Renal pelvis (tissue), 12 donors: ENCODE measurements at places on chromosomes 16 and 17.
A peak's percentile ranks its signal among the peaks of the same experiment; 100 is the strongest.

DNA sequence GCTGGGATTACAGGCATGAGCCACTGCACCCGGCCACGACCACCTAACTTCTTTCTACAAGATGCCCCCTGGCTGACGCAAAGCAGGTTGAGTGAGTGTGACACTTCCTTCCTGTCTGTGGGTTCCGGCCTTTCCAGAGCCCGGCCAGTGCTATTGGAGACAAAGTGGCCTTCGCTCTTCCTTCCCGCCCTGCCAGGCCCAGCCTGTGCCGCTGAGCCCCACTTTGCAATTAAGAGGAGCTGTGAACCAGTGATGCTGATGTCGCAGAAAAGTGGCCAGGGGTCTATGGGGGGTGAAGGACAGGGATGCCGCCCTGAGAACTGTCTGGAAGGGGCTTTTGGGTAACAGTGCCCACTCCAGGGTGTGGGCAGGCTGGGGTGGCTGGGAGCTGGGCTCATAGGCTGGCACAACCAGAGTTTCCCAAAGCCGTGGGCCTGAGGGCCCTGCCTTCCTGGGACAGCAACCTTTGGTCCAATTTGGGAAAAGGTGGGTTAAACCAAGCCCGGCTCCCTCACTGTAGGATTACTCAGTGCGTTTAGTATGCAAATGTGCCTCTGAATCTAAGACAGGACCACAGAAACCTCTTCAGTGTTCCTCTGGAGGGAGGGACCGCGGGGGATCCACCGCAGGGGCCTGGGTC is 174.9 kb downstream of the SEC14L1 start:
- DNase-seq: no peak

- no peak for DNase-seq
These were observed 6.3 kb upstream of the NLRC3 start for GRCh38 chr16:3583303-3584038.

DNA sequence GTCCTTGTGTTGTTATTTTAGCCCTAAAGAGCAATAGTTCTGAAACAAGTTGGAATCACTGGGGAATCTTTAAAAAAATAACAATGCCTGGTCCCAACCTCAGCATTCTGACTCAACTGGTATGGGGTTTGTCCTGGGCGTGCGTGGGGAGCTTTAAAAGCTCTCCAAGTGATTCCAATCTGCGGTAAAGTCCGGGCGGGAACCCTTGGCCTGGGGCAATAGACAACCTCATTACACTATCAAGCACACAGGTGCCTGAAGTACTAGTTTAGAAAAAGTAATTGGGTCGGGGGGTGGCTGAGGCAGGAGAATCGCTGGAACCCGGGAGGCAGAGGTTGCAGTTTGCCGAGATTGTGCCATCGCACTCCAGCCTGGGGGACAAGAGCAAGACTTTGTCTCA is 4.4 kb downstream of the STX8 start:
- no peak for DNase-seq

DNA sequence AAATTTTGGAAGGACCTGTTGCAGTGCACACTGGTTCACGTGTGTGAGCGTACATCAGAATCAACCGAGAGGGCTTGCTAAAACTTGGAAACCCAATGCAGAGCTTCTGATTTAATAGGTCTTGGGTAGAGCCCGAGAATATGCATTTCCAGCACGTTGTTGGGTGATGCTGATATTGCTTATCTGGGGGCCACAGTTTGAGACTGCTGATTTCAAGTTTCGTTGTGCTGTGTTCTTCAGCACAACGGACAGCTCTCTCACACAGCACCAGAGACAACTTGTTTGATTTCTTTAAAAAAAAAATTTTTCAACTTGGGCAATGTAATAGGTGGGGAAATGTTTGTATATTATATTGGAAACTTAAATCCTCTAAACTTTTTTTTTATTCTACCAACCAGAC is 9.4 kb downstream of the OR4D2 start:
- DNase-seq: no peak

DNA sequence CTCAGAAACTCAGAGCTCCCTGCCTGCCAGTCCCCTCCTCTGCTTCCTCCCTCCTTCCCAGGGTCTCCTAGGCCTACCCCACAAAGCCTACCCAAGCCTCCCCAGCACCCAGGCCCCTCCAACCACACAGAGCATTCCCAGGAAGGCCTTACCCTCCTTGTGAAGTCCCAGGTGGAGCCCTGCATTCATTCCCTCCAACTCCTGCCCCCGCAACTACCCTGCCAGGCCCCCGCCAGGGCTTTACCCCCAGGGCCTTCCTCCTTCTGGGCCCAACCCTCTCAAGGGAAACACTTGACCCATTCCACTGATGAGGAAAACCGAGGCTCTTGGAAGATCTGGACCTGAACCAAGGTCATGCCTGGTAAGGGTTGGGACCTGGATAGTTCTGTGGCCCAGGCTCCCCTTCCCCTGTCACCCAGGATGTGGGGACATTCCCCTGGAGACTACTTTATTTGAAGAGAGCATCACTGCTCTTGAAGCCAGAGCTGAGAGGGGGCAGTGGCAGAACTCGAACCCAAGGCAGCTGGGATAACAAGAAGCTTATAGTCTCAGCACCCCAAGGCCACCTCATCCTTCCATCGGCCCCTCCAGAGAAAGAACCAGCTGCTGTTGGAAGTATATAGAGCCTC is 12.5 kb downstream of the PLLP start:
- DNase-seq: no peak

- peak; percentile 60 for DNase-seq
These were observed 1.7 kb upstream of the ANKRD13B start for GRCh38 chr17:29591146-29591736.

- no peak for DNase-seq
These were observed 41.8 kb downstream of the TNRC6A start for GRCh38 chr16:24771132-24771778.

DNA sequence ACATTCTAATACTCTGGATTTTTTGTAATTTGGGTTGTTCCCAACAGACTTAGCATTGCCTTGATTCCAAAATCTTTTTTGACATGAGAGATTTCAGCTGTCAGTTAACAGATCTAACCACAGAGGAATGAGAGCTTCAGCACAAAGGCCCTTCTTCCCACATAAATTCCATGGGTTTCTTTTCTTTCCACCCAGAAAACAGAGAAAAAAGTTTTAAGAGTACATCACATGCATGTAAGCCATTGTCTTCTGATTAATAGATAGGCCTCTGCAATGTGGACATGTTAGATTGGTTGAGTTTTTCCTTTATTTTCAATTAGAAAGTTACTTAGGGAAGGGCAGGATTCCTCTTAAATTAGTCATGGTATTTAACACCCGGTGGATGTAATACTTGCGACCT is 939 bp downstream of the MYH8 start:
- DNase-seq: no peak

- DNase-seq: no peak
These were observed 32.7 kb upstream of the LITAF start for GRCh38 chr16:11619327-11619851.

- DNase-seq: no peak
These were observed 6.1 kb upstream of the KRT31 start for GRCh38 chr17:41403404-41404023.

- no peak for DNase-seq
These were observed 25.5 kb upstream of the MYO15B start for GRCh38 chr17:75561927-75562603.

DNA sequence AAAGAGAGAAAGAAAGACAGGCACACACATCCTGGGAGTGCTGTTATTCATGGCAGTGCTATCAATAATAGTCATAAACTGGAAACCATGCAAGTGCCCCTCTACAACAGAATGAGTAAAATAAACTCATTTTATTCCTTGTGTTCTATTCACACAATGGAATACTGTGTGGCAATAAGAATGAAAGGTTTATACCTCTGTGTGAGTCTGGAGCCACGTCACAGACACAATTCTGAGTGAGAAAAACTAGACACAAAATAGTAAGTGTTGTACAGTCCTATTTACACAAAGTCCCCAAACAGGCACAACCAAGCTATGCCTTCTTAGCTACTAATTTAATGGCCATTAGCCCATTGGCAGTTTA is 429.7 kb downstream of the SLC39A11 start:
- DNase-seq: no peak

GRCh38 chr16:89623511-89624261 is 10.2 kb downstream of the DPEP1 start:
- no peak for DNase-seq

DNA sequence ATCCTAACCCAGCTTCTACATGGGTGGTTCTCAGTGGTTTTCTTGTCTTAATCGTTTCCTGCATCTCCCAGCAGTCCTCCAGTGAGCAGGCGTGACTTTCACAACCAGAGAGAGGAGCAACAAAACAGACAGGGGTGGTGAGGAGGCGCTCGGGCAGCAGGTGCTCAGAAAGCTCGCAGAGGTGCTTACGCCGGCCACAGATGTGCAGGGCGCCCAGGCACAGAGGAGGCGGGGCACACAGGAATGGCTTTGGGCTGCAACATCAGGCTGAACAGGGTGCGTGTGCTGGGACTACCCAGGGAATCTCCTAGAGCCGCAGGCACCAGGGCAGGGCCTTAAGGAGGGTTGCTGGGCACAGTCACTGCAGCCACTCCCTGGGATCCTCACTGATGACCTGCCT is 32.6 kb downstream of the KLHDC4 start:
- DNase-seq: no peak

DNA sequence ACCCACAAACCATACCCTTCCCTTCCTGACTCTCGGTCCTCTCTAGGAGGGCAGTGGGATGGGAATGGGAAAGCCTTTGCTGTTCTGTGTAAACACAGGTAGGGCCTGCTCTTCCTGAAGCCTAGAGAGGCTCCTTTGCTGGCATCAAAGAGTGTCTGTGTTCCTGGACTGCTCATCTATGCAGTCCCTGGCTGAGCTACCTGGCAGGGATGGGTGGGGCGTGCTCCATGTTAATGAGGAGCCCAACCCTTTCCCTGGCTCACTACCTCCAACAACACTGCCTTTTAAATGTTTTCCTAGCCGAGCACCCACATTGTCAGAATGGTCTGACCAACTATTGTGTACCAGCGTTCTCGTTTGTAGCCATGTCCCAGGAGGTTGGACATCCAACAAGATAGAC is 26.6 kb upstream of the NAGLU start:
- no peak for DNase-seq
